ENCODE measurements at places on chromosomes 4 and X.

- no peak for DNase-seq
These were observed 420.6 kb upstream of the PABPC4L start for GRCh38 chr4:134622199-134622598.

DNA sequence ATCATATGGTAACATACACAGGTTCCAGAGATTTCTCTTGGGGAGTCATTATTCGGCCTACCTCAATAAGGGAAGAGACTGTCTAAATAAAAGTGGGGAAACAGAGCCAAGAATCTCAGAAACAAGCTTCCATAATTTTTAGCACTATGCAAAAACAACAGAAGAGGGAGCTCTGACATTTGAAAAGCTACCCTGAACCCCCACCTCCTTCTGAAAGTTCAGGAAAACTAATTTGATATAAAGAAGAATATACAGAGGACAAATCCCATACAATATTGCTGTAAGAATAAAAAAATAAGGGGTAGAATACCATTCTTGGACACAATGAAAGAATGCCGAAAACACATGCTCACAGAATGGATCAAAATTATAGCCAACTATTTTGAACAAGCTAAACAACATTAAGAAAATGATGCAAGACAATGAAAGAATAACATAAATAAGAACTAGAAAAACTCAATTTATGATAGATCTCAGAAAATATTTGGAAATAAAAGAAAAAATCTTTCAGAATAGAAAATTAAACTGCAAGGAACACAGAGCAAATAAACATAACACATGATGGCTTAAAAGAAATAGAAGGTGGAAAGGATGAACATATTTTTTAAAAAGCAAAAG lies 14.4 kb upstream of the ZNF41 start:
- DNase-seq: no peak

GRCh38 chr4:6464842-6465588 lies 7.4 kb downstream of the PPP2R2C start:
- no peak for DNase-seq

DNA sequence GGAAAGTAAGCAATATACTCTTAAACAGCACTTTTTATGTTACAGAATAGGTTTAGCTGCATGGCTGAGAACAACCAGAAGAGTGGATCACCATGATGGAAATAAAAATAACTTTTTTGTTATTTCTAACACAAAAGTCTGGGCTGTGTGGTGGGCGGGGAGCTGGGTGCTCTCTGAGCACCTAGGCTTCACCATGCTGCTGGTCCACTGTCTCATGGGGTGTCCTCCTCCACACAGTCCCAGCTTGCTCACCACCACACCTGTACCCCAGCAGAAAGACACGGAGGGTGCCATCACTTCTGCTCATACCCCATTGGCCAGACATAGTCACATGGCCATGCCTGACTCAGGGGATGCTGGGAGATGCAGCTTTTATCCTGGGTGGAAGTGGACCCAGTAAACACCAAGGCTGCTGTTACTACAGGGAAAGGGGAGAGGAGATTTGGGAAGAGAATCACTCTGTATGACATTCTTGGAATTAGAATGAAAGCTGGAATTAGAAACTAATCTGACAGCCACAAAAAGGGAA lies 45.0 kb downstream of the CPZ start:
- DNase-seq: no peak

- peak; percentile 57 for DNase-seq
These were observed 251.0 kb downstream of the KCNIP4 start for GRCh38 chr4:21697583-21697982.

DNA sequence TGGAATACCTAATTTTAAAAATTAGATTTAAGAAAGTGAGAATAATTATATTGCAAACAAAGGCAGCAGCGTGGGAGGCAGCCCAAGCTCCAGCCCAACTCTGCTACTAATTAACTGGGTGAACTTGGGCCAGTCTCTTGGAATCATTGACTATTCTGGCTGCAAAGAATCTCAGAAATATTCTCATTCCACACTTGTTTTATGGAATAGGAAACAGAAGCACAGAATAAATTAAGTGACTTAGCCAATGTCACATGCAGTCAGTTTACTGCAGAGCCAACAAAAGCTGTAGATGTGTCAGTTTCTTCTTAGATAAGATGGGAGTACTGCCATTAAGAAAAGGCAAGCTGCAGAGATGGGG lies 132.6 kb upstream of the FAM9B start:
- DNase-seq: no peak

DNA sequence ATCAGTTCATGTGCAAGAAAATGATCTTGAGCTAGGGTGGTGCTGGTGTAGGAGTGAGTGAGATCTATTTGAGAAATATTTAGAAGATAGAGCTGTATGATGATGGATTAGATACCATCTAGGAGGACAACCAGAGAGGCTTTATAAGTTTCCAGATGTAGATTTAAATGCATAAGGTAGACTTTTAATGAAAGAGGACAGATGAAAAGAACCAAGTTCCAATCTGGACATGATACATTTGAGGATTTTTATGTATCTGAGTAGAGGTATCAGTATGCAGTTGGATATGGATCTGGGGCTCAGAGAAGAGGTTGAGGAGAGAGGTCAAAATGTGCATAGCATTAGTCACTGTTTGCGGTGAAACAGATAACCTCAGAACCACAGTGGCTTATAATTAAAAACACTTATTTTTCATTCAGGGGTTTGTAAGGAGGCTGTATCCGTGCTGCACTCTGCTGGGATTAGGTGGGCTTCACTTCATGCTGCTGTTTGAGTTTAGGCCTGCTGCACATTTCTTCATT lies 348.7 kb downstream of the BMPR1B start:
- no peak for DNase-seq

GRCh38 chr4:33606951-33607350 lies 2637.4 kb downstream of the ARAP2 start:
- DNase-seq: no peak
